Inflammatory macrophage treated with lipopolysaccharide for 4 hours (primary cell): ENCODE measurements at places on chromosomes 5 and 9.

GRCh38 chr5:129617206-129617605 is 130.7 kb upstream of the MINAR2 start:
- no peak for DNase-seq

GRCh38 chr5:88262116-88262515 is 6.5 kb downstream of the TMEM161B start:
- DNase-seq: no peak

GRCh38 chr9:97740848-97741821 is 44.0 kb upstream of the XPA start:
- no peak for DNase-seq

DNA sequence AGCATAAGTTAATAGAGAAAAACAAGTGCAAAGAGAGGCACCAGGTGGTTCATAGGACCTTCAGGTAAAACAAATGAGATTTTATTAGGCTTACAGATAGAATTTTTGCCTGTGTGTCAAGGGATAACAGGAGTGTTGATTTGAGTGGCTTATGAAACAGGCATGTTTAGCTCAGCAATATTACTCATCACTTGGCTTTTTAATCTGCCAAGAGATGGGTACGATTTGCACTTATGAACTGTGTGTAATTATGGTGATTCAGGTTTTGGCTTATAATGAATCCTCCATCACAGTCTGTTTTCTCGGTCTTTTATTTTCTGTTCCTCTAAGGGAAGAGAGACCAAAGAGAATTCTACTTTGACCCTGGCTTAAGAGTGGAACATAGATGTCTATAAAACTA is 199.3 kb downstream of the DMRTA1 start:
- DNase-seq: no peak

GRCh38 chr5:176731506-176732160 is 78.7 kb upstream of the UNC5A start:
- no peak for DNase-seq

GRCh38 chr5:160357394-160357793 is 13.0 kb downstream of the C1QTNF2 start:
- no peak for DNase-seq

DNA sequence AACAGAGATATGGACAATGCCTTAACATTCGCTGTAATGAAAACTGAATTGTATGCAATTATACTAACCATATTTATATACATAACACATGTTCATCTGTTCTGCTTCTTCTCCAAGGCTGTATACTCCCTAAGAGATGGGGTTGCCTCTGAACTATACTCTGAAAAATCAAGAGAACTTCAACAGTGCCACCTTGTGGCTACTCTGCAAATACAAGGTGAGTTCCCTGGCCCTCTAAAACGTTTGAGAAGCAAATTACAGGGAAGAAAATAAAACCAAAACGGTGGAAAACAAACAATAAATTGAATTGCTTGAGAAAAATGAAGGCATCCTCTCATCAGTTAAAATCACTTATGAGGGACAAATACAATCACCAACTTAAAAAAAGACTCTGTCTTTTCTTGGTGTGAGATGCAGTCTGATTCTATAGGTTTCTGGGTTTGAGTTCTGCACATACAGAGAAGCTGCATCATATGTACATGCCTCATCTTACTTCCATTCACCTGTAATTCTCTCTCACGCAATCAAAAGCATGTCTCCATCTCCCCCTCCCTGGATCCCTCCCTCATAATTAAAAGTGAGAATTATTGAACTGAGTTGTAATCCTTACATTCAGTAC is 98.6 kb downstream of the FBXW11 start:
- peak; percentile 68 for DNase-seq
